AG08396 (cell line): ENCODE measurements at places on chromosomes 6 and 20.

DNA sequence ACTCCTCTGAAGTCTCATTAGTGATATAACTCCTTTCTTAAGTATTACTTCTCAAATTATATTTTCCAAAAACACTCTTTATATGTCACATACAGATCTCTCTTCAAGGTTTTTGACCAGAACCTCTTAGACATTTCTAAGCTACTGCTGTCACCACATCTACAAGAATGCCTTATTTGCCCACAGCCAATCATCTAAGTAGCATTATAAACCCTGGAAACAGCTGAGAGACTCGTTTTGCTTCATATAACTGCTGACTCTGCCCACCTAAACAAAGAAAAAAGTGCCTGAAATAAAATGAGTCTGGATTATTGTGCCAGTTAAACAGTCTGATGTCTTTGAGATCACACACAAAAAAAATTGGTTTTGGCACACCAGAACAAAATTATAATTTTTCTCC lies 165.9 kb downstream of the COL9A1 start:
- DNase-seq: no peak

DNA sequence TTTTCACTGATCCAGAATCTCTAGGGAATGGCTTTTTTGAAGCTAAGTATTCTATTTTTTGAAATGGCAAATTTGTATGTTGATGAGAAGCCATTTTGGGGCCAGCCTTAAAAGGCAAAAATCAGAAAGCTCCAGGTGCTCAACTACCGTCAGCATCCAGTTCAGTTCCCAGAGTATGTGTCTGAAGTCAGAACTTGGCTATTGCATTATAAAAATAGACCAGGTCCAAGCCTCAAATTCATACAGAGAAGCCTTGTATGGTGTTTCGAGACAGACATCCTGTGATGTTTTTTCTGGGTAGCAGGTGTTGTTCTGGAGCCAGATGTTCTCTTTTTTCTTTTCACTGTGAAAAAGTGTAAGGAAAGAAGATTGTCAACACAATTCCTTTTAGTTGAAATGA lies 68.2 kb downstream of the CCN2 start:
- DNase-seq: no peak

- DNase-seq: no peak
Measured at GRCh38 chr6:125846292-125847024, 55.7 kb downstream of the NCOA7 start.

- DNase-seq: no peak
Measured at GRCh38 chr20:56994006-56994405, 272.4 kb downstream of the BMP7 start.

- DNase-seq: peak; percentile 63
Measured at GRCh38 chr6:166046226-166046625, 121.4 kb downstream of the TBXT start.

GRCh38 chr20:962683-963082 lies 39.4 kb downstream of the RSPO4 start:
- DNase-seq: no peak

DNA sequence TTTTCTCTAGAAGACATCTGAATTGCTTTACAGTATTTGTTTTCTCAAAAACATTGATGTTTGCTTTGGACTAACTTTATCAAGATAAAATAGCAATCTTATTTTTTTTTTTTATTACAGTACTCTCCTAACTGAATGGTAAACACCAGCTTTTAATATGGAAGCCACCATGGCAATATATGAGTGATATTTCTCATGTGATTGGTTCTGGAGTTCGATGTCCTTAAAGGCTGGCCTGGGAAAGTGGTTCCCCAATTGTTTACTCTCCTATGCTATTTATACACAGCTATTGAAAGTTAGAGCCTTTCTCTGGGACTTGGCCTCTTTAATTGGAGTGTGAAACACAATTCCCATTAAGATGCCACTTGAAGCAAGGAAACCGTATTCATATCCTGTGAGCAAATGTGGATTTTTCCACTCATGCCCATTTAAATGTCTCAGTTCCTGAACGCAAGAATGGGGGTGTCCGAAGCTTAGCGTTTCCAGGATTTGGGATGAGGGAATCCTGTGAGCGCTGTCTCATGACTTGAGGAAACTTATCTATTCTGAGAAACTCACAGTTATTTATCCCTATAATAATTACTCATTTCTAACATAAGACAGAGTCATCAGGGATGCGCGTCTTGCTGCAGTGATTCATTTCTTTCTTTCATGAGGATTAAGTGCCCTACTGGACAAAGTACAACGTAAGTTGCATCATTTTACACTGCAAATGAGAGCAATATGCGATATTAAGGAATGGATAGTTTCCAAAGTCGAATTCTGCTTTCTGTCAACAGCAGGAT lies 143.3 kb upstream of the PREP start:
- no peak for DNase-seq

GRCh38 chr6:166633732-166634535 lies 6.9 kb upstream of the RPS6KA2 start:
- peak; percentile 60 for DNase-seq

DNA sequence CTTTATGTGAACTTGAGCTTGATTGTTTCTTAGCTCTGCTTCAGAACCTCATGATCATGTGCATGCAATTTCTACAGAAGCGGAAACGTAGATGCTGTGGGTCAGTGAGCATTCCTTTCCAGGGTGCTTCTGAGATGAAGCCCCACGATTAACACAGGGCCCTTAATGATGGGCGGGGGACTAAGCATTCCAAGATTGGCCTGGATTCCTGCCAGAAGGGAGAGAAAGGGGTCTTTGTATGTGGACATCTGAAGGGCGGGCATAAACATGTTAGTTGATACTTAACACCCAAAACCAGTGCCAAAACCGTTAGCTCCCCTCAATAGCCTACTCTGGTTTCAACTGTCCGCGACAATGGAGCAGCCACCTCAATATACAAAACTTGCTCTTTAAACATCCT lies 46.9 kb upstream of the POU3F2 start:
- no peak for DNase-seq

DNA sequence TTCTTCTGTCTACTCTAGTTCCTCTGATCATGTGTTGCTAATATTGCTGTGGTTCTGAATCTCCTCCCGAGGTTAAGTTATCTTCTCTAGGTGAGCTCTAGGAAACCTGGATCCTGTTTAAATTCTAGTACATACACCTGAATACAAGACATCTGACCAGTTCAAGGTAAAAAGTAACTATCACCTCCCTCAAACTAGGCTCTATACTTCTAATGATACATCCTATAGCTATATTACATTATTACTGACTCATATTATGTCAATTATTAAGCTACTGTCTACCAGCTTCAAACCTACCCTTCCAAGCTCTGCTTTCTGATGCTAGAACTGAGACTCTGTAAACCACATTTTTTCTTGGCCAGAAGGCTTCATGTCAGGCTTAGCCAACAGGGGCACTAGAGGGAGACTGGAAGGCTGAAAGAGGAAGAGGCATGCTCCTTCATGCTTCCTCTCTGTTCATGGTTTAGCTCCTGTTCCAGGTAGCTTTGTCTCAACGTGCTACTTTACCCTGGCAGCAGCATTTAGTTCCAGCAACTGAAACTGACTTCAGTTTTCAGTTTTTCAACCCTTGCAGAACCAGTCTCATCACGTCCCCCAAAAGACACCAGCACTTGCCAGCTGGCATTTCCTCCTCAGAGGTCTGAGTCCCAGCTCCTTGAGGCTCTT lies 148.4 kb upstream of the TOP1 start:
- DNase-seq: no peak

DNA sequence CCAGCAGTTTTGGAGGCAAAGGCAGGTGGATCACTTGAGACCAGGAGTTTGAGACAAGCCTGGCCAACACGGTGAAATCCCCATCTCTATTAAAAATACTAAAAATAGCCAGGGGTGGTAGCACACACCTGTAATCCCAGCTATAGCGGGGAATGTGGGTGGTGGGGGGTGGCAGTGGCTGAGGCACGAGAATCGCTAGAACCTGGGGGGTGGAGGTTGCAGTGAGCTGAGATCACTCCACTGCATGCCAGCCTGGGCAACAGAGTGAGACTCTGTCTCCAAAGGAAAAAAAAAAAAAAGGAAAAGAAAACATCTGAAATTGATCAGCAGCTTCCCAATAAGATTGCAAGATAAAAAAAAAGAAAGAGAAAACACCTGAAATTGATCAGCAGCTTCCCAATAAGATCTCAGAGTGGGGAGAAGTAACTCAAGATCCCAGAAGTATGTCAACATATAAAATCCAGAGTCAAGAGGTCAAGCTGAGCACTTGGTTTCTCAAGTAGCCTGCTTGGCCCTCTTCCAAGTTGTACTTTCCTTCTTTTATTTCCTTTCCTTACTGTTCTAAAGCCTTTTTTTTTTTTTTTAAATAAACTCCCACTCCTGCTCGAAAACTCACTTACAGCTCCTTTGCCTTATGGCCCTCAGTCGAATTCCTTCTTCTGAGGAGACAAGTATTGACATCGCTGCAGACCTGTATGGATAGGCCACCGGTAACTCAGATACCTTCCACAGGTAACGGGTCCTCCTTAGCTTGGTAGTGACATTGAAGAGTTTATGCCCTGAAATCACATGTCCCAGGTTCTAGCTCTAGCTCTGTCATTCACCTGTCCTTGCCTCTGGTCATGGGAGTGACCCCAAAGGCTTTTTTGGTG lies 368.5 kb upstream of the SYNCRIP start:
- DNase-seq: no peak

DNA sequence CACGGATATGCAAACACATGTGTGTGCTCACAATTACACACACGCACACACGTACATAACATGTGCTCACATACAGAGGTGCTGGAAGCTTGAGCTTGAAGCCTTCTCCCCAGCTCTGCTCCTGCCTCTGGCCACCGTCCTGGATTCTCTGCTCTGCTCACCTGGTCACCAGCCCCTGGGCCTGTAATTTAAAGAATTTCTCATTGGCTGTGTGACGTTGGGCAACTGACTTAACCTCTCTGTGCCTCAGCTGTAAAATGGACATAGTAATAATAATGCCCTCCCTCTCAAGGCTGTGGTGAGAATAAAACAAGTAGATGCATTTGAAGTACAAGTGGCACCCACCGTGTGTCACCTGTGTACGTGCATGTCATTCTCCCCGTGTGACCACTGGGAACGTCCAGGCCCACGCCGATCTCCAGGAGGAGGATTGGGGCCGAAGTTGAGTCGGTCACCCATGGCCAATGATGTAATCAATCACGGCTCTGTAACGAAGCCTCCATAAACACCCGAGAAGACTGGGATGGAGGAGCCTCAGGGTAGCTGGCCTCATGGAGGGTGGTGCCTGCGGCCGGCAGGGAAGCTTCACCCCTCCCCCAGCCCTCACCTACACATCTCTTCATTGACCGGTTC lies 160.9 kb upstream of the AFDN start:
- no peak for DNase-seq

GRCh38 chr20:57249073-57249472 lies 17.4 kb downstream of the BMP7 start:
- DNase-seq: no peak

- no peak for DNase-seq
Measured at GRCh38 chr6:135424385-135424784, 73.2 kb downstream of the AHI1 start.

GRCh38 chr20:61888101-61888865 lies 177.4 kb downstream of the TAF4 start:
- no peak for DNase-seq

DNA sequence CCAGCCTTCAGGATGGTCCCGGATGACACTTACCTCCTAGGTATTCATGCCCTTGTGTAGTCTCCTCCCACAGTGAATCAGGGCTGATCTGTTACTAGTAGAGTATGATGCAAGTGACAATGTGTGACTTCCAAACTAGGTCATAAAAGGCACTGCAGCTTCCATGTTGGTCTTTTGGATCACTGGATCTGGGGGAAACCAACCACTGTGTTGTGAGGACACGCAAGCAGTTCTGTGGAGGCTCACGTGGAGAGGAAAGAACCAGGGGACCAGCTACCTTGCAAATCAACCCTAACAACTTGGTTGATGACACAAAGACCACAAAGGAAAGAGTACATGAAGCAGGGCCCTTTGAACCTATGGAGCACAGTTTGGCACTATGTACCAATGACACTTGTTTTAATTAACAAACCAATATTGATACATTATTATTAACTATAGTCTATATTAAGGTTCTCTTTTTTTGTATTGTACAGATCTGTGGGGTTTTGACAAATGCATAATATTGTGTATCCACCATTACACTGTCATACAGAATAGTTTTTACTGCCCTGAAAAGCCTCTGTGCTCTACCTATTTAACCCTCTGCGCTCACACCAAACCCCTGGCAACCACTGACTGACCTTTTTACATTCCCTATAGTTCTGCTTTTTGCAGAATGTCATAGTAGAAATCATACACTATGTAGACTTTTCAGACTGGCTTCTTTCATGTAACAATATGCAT lies 16.3 kb upstream of the SDCBP2 start:
- no peak for DNase-seq

GRCh38 chr20:10792291-10792690 lies 118.5 kb upstream of the JAG1 start:
- DNase-seq: no peak

DNA sequence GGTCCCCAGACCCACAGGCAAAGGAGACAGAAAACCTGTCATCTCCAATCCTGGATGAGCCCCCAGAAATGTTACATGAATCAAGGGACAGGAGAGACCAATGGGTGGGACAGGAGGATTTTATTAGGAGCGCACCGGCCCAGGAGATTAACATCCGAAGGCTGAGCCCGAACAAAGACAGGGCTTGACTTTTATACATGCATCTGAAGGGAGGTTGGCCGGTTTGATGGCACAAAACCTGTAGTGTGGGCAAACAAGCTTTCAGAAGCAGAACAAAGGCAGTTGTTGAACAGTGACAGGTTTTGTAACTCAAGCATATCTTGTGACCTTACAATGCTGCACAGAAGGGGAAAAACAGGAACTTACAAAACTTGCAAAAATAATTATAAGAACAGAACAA lies 83.9 kb upstream of the GPR6 start:
- no peak for DNase-seq

DNA sequence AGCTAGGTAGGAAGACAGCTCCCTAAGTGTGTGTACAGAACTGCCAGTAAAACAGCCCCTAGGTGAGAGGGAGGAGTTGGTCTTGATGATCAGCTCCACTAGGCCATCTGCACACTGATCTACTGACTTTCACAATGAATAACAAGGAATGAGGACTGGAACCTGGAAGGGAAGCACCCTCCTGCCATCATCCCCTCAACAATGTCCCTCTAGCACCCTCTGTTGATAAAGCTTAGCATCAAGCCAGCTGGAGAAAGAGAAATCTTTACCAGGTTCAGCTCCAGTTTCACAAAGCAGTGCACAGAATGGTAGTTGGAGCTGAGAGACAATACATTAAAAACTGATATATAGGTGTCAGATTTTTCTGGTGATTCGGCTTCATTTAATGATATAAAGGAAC lies 57.2 kb upstream of the IRAK1BP1 start:
- peak; percentile 61 for DNase-seq
